ENCODE measurements at places on chromosomes 3 and 15.

- DNase-seq, result no peak
Observed at GRCh38 chr3:102400142-102400541, 34.7 kb upstream of the ZPLD1 start.

DNA sequence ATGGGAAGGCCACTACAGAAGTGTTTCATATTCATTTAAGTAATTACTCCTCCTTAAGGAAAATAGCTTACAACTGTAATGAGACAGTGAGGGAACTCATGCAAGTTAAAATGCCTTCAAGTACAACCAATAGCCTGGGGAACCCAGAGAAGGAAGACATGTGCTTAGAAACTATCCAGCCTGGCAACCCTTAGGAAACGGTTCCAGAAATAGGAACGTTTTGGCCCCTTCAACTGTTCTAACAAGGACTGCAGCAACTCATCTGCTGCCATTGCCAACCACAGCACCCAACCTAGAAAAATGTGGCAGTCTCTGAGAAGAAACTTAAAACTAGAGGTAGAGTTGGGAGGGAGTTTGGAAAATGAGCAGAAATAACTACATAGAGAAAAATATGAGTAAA is 147.5 kb upstream of the STRIT1 start:
- no peak for DNase-seq

DNA sequence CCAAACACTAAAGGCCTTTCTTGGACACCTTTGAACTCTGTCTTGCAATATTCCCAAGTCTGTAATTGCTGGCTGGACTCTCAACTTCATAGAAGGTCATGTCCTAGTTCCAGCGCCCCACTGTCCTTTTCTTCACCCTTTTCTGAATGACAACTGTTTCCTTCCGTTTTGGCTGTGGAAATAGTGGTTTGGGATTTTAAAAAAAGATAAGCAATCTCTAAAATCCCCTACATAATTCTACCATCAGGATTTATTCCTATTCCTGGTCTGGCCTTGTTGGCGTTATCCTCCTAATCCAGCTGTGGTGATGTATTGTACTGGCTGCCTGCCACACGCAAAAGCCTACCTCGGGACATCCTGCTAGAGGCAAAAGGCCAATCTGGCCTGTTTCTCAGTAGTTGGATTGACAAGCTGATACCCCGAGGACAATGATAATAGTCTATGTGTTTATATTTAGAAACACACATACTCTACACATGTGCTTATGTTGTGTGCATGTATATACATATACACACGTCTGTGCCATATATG is 440.3 kb upstream of the DPH6 start:
- DNase-seq, result no peak

DNA sequence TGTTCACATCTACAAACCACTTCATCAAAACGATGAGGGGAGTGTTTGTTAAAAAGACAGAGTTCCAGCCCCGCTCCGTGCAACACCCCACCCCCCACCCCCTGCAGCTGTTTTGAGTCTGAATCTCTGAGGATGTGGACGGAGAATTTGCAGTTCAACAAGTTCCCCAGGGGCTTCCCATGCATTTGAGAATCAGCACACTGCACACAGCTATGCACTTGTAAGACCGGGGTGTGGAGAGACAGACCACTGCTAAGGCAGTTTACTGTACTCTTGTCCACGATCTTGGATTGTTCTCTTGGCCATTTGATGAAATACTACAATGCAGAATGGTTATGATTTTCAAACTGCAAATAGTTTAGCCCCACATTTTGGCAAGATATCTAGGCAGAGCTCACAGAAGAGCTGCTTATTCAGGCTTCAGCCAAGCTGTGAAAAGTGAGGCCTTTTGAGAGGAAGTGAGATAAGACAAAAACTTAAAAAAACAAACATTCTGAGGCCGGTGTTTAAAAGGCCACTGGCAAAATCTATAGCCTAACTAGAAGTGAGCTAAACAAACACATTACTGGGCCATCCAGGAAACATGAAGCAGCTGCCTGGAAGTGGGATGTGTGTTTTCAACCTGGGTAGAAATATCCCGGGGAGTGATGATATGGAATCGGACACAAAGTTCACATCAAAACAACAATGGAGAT is 308.2 kb upstream of the ADAMTS9 start:
- no peak for DNase-seq

DNA sequence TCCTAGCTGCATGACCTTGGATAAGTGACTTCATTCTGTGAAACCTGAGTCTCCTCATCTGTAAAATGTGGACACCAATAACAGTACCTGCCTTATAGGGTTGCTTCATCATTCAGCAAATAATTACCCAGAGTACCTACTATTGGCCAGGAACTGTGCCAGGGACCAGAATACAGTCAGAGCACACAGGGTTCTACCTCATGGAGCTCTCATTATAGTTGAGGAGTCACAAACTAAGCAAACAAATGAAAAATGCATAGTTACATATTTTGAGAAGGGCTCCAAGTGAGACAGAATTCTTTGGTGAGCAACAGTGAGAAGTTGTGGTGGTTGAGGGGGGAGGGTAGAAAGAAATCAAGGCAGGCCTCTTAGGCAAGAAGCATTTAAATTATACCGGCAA is 308.6 kb upstream of the WNT5A start:
- DNase-seq, result peak; percentile 9

- DNase-seq, result no peak
Observed at GRCh38 chr3:102346897-102347296, 87.9 kb upstream of the ZPLD1 start.

DNA sequence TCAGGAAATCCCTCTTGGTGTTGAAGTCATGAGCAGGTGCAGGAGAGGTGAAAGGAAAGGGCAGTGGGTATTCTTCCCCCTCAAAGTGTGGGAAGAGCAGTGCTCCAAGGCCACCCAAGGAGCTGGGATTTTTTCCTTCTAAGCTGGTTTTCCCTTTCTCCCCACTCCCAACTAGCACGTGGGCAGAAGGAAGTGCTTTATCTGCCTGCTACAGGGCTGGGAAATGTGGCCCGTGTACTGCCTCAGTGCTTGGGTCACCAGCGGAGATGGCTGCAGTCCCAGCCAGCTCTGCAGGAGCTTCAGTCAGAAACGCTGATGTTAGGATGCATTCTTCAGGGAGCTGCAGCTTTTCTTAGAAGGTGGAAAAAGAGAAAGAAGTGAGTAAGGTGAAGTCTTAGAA is 99.2 kb downstream of the CACNA1D start:
- DNase-seq, result no peak

GRCh38 chr3:152185891-152186630 is 82.7 kb upstream of the MBNL1 start:
- DNase-seq, result no peak

DNA sequence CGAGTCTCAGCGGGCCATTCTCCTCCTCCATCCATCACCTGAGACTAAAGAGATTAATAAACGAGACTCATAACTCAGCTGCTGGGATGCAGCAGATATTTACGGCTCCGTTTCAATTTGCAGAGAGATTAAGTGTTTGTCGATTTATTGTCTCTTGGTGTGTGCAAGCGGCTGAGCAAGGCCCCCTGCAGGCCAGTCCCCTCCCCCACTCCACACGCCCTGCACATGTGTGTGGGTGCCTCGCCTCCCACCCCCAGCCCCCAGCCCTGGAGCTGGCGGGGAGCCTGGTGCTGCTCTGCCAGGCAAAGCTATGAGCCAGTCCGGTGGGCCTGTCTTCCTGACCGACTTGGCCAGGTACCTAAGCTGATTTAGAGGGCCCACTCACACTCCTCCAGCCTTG is 63.0 kb downstream of the CYP11A1 start:
- no peak for DNase-seq

DNA sequence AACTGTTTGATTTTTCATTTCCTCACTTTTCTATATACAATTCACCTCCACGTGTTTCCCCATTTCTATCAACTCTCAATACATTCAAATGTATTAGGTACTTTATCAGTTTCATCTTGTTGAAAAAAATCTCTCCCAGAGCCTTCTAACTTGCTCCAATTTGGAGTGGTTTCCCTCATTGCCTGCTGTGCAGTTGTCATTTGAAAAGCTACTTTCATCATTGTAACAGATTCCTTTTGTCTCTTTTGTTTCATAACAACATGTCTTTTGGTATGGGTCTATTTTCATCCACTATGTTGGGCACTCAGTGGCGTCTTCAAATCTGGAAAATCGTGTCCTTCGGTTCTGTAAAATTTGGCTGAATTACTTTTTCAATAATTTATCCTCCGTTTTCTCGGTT is 75.0 kb downstream of the NR2E3 start:
- no peak for DNase-seq

- DNase-seq, result peak; percentile 98
Observed at GRCh38 chr15:70892002-70892911, at the start of the genes LRRC49 and THAP10. TSS of gene LRRC49 (plus strand) at chr15:70892826. CDS start at chr15:70892895, 69 bp downstream. TSS of gene THAP10 (minus strand) at chr15:70892433. CDS start at chr15:70892272, 161 bp downstream.

DNA sequence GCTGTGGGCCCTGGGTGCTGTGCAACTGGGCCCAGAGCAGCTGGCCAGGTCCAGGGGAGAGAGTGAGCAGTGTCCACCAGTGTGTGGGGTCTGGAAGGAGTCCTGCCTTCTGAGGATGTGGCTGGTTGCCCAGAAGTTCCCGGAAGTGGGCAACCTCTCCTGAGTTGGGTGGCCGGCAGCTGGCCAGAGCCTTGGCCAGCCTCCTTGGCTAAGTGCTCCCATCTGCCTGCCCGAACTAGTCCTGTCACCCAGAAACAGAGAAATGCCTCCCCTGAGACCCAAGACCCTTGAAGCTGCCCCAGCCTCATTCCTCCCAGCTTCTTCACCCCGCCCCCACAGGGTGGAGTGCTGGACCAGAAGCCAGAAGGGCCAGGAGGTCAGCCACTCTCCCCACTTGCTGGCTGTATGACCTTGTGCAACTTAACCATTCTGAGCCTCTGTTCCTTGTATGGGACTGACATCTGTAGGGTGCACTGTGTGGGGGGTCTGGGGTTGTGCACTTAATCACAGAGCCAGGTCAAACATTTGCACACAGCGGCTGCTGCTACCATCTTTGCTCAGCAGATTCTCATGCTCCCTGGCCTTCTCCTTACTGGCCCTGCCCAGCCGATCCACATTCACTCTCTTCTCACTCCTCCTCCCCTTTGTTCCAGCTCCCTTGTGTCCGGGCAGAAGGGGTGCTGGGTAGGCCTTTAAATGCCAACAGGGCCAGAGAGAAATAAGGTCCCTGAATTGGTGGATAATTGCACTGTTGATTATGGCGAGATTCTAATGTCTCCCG is 7.5 kb upstream of the ALAS1 start:
- DNase-seq, result no peak

- DNase-seq, result no peak
Observed at GRCh38 chr15:76209942-76210341, 101.3 kb downstream of the ETFA start.

DNA sequence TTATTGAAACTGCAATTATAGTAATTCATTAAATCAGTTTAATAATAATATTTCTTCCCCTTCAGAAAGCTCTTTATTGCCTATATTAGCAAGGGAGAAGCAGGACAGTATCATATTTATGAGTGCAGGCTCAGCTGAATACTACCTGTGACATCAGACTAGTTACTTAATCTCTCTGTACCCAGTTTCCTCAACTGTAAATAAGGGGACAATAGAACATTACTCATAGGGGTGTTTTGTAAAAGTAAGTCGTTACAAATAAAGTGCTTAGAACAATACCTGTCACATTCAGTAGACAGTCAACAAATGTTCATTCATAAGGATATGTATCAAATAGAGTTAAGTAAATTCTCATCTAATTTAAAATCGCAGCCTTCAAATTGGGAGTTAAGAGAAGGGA is 12.1 kb upstream of the VPS39 start:
- no peak for DNase-seq

DNA sequence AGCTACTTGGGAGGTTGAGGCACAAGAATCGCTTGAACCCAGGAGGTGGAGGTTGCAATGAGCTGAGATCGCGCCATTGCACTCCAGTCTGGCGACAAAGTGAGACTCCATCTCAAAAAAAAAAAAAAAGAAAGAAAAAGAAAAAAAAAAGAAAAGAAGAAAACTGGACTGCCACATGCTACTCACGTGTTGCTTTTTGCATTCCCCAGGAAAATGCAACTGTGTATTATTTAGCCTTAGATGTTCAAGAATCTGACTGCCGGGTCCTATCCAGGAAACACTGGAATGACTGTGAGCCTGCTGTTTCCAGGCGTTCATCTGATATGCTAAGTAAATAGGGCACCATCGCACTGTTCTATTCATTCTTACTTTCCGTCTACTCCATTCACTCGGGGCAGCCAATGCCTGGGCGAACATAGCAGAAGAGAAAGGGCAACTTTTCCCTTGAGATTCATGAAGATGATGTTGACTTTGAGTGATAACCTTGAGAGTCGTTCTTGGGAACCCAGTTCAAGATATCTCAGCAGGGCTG is 21.4 kb downstream of the HRG start:
- DNase-seq, result no peak

GRCh38 chr3:3821777-3822176 is 22.5 kb downstream of the LRRN1 start:
- DNase-seq, result no peak

DNA sequence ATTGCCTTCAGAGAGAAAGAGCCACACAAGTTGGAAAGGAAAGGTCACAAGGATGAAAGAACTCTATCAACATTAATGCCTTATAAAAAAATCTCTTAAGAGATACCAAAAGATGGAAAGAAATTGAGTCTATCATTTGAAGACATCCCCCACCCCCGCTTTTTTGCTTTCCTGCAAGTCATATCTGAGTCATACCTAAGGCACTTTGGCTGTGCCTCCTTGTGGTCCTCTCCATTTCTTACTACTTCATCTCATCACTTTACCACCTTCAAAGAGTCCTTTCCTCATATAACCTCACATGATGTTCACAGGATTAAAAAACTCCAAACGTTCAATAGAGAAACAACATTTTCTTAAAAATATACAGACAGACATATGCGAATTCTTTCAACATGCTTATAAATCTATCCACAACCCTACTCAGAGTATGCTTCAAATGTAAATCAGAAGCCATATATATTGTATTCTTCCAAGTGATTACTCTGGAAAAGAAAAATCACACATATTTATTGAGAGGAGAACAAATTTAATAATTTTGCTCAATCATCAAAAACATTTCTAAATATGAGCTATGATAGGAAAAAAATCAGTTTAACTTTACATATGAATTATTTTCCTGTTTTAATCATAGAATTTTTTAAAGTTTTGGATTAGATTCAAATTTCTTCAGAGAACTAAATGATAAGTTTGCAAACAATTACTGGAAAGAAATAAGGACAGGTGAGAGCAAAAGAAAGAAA is 1003.9 kb upstream of the CFAP20DC start:
- DNase-seq, result no peak

DNA sequence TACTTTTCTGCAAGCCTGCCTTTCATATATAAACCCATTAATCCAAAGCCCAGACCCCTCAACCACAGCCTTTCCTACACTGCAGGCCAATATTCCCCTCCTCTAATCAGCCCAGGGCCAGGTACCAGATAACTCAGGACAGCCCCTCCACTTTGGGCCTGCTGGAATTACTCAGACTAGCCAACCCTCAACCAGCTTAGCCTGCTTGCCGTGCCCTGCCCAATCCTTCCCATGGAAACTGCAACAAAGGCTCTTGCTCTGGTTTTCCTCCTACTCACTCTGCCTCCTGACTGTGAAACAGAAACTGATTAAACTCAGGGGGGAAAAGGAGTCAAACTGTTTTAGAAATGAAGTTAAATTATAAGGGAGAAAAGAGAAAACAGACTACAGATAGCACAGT is 248.1 kb downstream of the KLF13 start:
- DNase-seq, result no peak

- DNase-seq, result no peak
Observed at GRCh38 chr15:100192097-100193080, 149.4 kb downstream of the ADAMTS17 start.
